Fibroblast of gingiva (primary cell): ENCODE measurements at places on chromosomes 6 and 20.

DNA sequence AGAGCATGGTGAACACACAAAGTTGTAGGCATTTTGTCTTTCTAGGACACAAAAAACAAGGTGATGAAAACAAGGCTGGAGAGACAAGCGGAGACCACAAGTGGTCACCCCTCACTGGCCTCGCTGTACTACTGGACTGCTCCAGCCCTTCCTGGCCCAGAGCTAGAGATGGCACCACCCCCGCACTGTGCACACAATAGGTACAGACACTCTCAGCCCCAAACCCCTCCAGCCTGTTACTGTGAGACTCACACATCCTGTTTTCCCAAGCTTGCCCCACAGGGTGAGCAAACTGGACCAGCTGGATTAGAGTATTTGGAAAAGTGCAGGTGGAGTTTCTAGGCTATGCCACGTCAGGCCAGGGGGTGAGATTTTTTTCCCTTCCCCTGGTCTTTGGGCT lies 8.4 kb upstream of the ZSWIM1 start:
- DNase-seq = no peak

DNA sequence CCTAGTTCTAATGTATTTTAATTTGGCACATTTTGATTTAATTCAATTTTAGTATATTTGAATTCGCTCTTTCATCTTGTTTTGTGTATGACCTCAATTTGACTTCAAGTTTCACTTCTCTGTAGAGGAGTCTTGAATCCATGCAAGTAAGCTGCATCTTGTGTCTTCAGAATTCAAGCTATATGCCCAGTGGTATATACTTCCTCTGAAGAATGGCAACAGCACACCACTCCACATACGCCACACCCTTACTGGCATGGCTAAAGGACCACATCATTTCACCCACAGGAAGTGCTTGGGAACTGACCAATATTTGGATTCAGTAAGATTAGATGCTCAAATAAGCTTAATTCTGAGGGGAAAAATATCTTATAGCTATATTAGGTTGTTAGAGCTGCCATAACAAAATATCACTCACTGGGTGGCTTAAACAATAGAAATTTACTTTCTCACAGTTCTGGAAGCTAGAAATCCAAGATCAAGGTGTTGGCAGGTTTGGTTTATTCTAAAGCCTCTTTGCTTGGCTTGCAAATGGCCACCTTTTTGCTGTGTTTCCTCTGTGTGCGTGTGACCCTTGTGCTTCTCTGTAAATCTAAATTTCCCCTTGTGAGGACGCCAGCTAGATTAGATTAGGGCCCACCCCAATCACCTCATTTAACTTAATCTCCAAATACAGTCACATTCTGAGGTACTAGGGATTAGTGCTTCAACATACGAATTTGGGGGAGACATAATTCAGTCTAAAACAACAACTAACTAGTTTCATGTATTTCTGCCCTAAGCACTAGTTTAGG lies 2.8 kb upstream of the ASF1A start:
- DNase-seq = no peak

DNA sequence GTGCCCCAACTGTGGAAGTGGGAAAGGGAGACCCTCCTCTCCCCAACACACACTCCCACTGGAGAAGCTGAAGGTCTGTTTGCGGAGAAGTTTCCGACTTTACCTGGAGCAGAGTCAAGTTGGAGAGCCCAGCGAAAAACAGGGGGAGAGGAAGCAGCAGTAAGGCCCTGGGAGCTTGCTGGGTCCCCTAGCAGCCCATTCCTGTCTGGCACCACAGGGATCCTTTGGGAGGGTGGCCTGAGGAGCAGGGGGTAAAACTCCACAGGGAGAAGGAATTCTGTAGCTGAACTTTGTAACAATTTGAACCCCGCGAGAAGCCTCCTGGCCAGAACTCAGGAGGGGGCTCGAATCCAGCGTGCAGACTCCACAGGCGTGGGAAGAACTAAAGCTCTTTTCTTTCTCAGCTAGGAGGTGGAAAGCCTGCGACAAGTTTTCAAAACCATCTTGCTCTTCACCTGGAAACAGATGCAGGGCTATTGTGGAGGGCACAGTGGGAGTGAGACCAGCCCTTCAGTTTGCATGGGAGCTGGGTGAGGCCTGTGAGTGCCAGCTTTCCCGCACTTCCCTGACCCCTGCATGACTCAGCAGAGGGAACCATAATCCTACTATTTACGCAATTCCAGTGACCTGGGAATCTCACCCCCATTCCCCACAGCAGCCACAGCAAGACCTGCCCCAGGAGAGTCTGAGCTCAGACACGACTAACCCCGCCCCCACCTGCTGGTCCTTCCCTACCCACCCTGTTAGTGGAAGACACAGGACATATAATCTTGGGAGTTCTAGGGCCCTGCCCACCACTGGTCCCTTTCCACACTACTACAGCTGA lies 25.8 kb downstream of the SERPINB9 start:
- peak; percentile 15 for DNase-seq

GRCh38 chr6:42846505-42846904 lies 32.9 kb upstream of the RPL7L1 start:
- DNase-seq = no peak

- no peak for DNase-seq
Measured at GRCh38 chr6:149060300-149060984, 257.1 kb upstream of the TAB2 start.

GRCh38 chr20:46423342-46423741 lies 16.9 kb upstream of the ELMO2 start:
- no peak for DNase-seq

DNA sequence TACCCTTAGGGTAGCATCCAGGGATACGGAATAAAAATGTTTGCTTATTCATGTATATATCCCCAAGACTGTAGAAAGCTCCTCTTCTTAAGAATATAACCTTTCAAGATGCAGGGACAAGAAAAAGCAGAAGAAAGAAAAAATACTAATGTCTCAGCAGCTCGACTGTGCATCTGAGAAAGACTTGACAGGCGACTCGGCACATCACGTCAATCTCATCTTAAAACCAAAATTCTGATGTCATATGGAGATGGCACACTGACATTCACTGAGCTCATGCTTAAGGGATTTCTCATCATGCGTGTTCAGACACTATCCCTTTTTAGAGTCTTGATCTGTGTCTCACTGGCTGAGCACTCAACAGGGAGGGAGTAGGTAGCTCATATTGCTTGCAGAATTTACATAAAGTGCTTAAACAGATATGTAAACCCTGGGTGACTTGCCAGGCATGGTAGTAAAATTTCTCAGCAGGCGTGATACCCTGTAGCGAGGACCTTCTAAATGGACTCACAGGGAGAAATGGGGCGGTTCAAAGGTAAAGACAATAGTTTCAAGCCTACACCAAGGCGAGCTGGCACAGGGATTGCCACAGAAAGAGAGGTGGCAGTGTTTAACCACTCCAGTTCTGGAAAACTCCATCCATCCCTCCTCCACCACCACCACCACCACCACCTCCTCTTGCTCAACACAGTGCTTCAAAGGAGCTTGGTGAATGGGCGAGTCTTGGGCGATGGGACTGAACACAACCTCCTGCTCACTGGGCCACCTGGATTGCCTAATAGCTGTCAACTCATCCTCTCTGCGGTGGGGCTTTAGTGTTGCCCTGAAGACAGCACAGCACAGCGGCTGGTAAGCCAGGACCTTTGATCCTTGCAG lies 330.5 kb downstream of the TFAP2A start:
- no peak for DNase-seq

DNA sequence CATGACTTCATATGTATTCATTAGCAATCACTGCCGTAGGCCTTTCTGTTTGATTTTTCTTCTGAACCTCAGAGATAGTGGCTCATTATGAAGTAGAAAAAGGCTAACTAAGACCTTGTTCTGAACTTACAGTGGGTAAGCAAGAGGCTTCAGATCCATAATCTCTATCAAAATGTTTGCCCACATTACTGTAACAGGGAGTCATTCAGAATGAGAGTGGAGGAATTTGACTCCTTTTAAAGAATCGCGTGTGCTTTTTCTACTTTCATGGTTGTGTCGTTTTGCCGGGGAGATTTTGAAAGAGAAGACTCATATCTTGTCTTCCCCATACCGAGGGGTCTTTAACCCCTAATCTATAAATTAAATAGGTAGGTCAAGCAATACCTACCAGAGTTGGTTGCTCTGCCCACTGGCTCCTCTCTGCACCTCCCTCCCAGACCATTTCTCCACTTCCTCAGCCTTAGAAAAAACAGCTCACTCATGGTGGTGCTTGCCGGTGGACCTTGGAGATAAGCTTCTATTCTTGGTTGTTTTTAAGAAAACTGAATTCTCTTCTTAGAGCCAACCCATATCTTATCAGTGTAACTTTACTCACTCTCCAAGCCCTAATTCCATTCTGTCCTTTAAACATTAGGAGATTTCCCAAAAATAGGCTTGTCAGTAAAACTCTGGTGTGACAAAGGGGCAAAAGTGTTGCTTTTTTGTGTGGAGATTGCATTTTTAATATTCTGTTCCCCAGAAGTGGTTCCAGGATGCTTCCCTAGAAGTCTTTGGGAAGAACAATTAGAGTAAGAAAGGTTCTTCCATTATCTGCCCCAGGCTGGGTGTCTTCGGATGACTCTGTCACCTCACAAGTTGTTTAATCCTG lies 56.6 kb downstream of the E2F3 start:
- no peak for DNase-seq

- DNase-seq = no peak
Measured at GRCh38 chr6:96276856-96277255, 244.8 kb upstream of the UFL1 start.

DNA sequence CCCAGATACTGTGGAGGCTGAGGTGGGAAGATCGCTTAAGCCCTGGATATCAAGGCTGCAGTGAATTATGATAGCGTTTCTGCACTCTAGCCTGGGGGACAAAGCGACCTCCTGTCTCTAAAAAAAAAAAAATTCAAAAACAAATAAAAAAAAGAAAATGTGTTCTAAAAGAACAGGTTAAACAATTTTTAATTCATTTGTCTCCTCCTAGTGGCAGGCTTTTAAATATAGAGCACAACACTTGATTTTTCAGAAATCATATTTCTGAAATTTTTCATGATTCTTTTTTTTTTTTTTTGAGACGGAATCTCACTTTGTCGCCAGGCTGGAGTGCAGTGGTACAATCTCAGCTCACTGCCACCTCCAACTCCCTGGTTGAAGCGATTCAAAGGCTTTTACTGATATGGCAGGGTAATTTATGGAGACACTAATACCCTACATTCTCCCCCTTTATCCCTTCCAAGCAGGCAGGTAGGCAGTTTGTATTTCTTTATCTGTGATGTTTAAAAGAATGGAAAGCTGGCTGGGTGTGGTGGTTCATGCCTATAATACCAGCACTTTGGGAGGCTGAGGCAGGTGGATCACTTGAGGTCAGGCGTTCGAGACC lies 8.7 kb upstream of the GTF3C6 start:
- peak; percentile 28 for DNase-seq

- DNase-seq = no peak
Measured at GRCh38 chr6:15708231-15708630, 45.4 kb upstream of the DTNBP1 start.

GRCh38 chr20:61807471-61808160 lies 258.1 kb downstream of the TAF4 start:
- DNase-seq = no peak

DNA sequence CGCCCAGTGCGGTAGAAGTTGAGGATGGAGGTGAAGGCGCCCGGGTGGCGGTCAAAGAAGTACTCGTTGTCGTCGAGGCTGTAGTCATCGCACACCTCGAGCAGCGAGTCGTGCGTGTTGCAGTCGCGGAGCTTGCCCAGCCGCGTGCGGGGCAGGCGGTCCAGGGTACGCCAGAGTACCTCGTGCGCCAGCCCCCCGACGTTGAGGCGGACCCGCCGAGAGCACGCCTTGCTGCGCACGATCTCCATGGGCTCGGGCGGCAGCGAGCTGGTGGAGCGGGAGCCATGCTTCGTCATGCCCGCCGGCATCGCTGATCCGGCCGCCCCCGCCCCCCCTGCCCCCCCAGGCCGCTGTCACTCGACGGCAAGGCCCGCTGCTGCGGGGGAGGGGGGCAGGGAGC lies 295 bp downstream of the KCNB1 start:
- no peak for DNase-seq

GRCh38 chr6:33744895-33745546 lies 1.7 kb downstream of the IP6K3 start:
- no peak for DNase-seq

DNA sequence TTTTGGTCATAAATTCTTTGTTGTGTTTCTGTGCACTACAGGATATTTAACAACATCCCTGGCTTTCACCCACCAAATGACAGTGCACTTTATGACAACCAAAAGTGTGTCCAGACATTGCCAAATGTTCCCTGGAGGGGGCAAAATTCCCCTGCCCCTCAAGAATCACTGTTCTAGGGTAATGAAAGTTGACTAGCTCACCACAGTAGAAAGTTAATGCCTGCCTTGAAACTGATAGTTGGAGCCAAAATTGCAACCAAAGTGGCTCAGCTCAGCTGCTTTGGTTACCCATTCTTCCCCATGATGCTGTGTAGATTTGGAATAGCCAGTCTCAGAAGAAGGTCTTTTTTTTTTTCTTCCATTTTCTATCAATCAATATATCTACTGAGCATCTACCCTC lies 150.6 kb downstream of the RALGAPA2 start:
- DNase-seq = no peak

DNA sequence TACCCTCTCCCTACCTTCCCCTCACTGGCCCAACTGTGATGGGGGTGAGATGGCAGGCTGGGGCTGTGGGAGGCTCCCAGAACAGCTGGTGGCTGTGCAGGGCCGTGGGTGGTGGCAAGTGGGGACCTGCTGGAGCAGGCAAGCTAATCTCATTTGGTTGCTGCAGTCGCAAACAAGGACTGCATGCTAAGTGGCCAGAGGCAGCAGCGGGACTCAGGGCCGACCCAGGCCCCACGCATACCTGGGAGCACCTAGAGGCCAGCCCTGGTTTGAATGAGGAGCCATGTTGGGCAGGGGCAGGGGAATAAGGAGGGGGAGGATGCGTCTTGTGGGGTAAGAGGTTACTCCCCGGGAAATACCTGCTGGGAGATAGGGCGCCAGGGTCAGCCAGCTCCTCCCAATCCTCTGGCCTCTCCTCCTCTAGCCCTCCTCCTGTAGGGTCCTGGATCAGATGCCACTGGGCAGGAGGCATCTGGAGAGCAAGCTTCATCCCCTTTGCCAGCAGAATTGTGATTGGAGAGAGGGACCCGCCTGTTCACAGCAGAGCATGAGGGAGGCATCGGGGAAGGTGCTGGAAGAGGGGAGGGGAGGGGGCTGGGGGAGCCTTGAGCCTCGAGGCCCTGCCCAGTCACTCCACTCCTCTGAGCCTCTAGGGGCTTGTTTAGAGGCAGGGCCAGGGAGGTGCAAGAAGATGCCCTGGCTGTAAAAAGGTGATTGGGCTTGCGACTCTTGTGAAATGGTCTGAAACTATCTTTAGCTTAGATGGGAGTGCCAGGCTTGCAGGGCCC lies 24.3 kb upstream of the CDH22 start:
- no peak for DNase-seq

GRCh38 chr6:13026557-13026956 lies 301.8 kb downstream of the TBC1D7 start:
- DNase-seq = no peak
